ENCODE measurements at places on chromosomes 5 and 9. TPM values are rescaled to one million over a fixed set of nuclear protein-coding genes. Genes with fewer than 3 reads are reported as not detected.

DNA sequence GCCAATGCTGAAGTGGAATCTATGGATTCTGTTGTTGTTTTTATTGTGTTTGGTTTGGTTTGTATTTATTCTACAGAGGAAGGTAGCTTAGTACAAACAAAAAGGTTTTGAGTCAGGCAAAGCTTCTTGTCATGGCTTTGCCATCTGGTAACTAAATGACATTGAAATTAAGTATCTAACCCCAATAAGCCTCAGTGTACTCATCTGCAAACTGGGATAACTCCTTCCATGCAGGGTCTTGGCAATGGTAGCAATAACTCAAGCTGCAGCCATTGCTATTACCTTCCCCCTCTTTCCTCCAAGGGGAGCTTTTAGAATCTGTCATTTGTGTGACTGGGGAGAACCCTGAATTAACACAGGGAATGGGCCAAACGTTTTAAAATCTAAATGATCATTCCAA, 79.7 kb downstream of the PLAC8L1 start:
- no peak for DNase-seq

- DNase-seq: no peak
Measured at GRCh38 chr9:134275375-134275774, 50.9 kb upstream of the RXRA start.

- no peak for DNase-seq
Measured at GRCh38 chr5:40775846-40776657, 20.3 kb upstream of the TTC33 start.

GRCh38 chr5:90050103-90050502, 359.5 kb downstream of the CETN3 start:
- no peak for DNase-seq

GRCh38 chr5:39854771-39855410, 430.1 kb upstream of the DAB2 start:
- DNase-seq: no peak

GRCh38 chr5:36301858-36302603, at the start of gene RANBP3L:
Gene RANBP3L, minus strand, starts transcription at chr5:36301902. Its CDS starts 486 bp downstream, at chr5:36301416.
- no peak for DNase-seq

- no peak for DNase-seq
Measured at GRCh38 chr5:164301136-164301535, 795.7 kb downstream of the MAT2B start.

DNA sequence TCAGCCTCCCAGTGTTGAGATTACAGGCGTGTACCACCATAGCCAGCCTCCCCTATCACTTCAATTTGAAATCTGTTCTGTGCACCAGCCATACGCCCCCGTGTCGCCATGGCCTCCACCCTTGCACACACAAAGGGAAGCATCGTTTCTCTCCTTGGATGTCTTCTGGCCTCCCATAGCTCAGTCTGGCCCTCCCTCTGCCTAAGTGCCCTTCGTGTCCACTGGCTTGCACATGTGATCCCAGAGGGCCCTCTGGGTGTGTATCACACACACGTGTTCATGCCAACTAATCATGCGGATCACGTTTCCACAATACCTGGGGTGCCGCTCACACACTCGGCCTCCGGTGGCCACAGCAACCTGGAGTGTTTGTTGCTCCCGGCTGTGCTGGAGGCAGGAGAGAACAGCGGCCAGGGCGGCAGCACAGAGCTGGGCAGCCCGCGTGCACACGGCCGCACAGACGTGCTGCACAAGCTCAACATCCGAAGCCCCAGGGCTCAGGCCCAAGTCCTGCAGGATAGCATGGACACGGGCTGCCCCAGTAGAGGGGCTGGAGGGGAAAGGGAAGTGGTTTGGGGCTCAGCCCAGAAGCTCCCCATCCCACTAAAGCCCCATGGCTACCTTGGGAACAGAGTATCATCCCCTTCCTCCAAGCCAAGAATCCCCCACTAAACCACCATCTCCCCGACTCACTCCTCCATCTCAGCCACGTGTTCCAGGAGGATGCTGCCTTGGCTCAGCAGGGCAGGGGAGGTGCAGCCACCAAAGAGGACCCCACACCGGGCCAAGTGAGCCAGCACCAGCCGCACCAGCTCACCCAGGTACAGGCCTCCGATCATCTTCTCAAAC, 10.9 kb downstream of the HK3 start:
- no peak for DNase-seq

- DNase-seq: no peak
Measured at GRCh38 chr9:70229579-70229978, 29.2 kb upstream of the SMC5 start.

SPATA24 gene
- 4.5 TPM for total RNA-seq

MRPL41 gene
- total RNA-seq: 41.6 TPM

MACIR gene
- 4.2 TPM for total RNA-seq

NSG2 gene
- not detected for total RNA-seq

CBY3 gene
- total RNA-seq: not detected

SPINK4 gene
- total RNA-seq: not detected

SMIM32 gene
- total RNA-seq: not detected

CLTA gene
- 163 TPM for total RNA-seq

DND1 gene
- 0.84 TPM for total RNA-seq

PCDHB10 gene
- total RNA-seq: 2.1 TPM
